Fibroblast of skin of left quadriceps (primary cell): ENCODE measurements at places on chromosomes 5 and 9.

GRCh38 chr9:137878146-137878941 lies 762 bp downstream of the CACNA1B start:
- DNase-seq: no peak

- DNase-seq: no peak
These were observed 83.7 kb upstream of the SLIT3 start for GRCh38 chr5:169384661-169385060.

- DNase-seq: no peak
These were observed 11.1 kb upstream of the AQP3 start for GRCh38 chr9:33458444-33458843.

DNA sequence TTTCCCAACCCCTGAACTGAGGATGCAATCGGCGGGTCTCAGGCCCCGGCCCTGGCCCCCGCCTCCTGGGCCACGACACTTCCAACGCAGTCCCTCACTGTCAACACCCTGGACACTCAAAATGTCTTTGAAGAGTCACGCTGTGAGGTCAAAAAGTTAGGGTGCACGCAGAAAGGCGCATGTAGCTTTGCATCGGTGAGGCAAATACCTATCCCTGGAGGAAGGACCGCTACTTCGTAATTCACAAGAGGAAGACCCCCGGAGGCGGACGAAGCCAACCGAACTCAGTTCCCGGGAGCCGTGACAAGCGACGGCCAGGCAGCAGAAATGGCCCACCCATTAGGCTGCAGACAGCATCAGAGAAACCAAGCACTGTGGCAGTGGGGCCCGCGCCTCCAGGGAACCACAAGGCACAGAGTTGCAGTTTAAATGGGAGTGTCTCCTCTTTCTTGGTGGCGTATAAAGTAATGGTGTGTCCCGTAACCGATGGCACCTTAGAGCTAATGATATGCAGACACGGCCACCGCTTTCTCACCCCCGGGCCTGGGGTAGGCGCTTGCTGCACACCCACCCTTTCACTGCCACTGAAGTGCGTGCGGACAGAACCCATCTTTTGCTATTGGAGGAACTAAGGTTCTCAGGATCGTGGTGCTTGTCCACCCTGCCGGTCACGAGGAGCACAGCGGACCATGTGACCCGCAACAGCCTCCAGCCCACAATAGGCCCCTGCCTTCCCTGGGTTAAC lies 9.0 kb downstream of the ADAMTS2 start:
- DNase-seq: no peak

DNA sequence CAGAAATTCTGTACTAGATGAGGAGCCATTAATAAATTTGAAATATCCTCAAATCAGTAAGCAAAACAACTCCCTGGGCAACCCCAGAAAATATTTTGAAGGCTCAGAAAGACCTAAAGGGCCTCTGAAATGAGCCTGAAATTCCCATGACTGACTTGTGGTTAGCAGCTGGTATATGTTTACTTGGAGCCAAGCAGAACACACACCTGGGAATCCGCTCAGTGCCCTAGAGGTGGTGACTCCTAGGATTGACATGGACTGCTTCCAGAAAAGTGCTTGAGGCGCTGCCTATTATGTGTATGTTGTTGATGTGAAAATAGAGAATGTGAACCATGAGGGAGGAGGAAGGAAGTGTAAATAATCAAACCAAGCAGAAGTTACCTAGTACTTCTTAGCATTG lies 14.7 kb downstream of the RFK start:
- DNase-seq: no peak

- no peak for DNase-seq
These were observed 157.8 kb upstream of the ATP10B start for GRCh38 chr5:161009817-161010216.

DNA sequence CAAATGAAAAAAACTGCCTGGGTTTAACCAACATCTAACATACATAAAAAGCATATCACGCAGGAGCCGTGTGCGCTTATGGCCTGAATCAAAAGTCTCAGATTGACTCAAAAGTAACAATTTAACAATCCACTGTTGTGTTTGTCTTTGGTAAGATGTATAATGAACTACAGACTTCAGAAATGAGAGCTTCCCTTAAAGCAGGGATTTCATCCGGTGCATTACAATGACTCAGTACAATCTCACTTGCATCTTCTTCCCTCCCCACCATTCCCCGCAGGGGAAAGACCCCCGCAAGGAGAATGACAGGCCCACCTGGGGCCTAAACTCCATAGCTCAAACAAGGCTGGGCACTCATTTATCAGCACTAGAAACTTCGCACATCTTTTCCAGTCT lies 1.4 kb downstream of the ZFR start:
- DNase-seq: no peak

- no peak for DNase-seq
These were observed 11.6 kb downstream of the ERP44 start for GRCh38 chr9:100087218-100087617.
